ENCODE measurements at places on chromosomes 11 and 22.

GRCh38 chr11:18191376-18191775, 18.7 kb downstream of the MRGPRX4 start:
- DNase-seq, result no peak

- DNase-seq, result no peak
Observed at GRCh38 chr11:71933141-71933933, 4.5 kb downstream of the RNF121 start.

- no peak for DNase-seq
Observed at GRCh38 chr22:17634696-17635095, 3.9 kb upstream of the BCL2L13 start.

GRCh38 chr11:22851477-22851876, 8.8 kb downstream of the CCDC179 start:
- DNase-seq, result no peak

DNA sequence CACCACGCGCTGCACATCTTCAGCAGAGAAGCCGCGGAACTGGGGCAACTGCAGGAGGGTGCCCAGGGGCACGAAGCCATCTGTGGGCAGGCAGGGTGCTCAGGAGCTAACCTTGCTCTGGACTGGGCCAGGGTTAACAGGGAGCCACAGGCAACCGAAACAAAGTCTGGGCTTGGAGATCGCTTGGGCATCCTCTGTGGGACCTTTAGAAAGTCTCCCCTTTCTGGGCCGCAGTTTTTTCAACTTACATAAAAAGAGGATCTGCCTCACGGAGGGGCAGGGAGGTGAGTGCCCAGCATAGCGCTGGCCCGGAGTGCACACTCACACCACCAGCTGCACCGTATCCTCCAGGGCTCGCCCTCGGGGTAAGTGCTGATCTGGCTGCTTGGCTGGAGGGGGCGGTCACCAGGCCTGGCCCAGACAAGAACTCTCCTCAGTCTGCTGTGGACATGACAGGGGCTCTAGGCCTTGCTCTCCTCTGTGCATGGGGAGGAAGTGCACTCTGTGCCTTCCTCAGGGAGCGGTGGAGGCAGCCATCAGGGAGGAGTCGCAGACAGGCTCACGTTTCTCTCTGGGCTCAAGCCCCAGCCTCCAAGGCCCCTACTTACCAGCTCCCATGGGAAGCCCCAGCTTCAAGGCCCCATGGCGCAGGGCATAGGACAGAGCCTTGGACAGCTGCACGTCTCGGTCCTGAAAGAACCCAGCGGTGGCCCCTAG, 937 bp downstream of the TRPT1 start:
- DNase-seq, result no peak

DNA sequence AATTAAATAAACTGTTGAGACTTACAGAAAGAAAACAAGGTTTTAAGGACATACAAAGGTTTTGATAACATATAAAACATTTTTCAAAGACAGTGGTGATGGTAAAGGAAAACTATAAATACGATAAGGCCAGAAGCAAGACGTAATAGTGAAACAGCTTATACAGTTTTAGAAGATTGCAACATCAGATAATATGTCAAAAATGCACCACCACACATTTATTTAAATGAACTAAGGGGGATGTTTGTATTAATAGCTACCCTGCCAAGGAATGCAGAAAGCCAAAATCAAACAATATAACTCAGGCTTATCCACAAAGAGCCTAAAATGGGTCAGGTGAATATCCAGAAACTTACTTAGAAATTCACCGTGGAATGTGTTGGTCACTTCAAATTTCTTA, 981.6 kb upstream of the FAT3 start:
- no peak for DNase-seq

DNA sequence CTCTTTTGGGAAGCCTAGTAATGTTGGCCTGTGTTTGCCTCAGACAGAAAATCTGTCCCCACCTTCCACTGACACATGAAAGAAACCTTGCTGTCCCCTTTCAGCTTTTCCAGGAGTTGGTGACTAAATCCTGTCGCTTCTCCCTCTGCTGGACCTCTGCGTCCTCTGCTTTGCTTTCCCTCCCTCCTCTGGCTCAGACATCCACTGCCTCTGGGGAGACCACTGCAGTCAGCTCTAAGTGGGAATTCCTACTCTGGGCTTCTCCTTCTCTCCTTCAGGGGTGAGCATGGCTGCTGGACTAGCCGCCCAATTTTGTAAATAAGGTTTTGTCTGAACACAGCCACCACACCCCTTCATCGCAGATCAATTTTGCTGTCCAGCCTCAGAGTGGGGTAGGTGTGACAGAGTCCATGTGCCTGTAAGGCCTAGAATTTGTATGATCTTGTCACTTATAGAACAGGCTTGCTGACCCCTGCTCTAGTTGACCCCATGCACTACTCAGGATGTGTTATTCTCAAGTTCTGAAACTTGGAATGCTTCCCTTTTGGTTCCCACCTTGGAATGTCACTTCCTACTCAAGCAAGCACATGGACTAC, 23.0 kb downstream of the LRRC74B start:
- no peak for DNase-seq

GRCh38 chr11:115886422-115886733, 382.2 kb upstream of the CADM1 start:
- DNase-seq, result no peak

DNA sequence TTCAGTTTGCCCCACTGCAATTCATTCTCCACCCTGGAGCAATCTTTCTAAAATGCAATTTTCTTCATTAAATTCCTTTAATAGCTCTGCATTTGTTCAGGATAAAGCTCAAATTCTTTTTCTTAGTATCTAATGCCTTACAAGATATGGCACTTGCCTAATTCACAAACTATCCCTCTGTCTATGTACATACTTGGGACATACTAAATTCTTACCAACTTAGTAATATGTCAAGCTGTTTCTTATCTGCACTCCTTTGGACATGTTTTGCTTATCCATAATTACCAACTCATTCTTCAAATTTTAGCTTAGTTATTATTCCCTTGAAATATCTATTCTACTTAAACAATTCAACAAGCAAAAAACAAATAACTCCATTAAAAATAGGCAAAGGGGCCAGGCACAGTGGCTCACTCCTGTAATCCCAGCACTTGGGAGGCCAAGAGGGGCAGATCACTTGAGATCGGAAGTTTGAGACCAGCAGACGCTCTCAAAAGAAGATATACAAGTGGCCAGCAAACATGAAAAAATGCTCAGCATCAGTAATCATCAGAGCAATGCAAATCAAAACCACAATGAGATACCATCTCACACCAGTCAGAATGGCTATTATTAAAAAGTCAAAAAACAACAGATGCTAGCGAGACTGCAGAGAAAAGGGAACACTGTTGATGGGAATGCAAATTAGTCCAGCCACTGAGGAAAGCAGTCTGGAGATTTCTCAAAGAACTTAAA, 96.9 kb downstream of the FAM76B start:
- DNase-seq, result no peak

GRCh38 chr11:45060707-45061106, 85.7 kb upstream of the PRDM11 start:
- no peak for DNase-seq

GRCh38 chr11:25970726-25971508, 361.0 kb upstream of the ANO3 start:
- DNase-seq, result no peak

- DNase-seq, result no peak
Observed at GRCh38 chr22:46964773-46965550, 202.5 kb downstream of the TBC1D22A start.

GRCh38 chr11:67691149-67691548, 16.7 kb upstream of the ALDH3B2 start:
- no peak for DNase-seq

GRCh38 chr11:7484645-7485044, 661 bp upstream of the OLFML1 start:
- no peak for DNase-seq

- no peak for DNase-seq
Observed at GRCh38 chr11:69637941-69638871, 2.8 kb upstream of the CCND1 start.

DNA sequence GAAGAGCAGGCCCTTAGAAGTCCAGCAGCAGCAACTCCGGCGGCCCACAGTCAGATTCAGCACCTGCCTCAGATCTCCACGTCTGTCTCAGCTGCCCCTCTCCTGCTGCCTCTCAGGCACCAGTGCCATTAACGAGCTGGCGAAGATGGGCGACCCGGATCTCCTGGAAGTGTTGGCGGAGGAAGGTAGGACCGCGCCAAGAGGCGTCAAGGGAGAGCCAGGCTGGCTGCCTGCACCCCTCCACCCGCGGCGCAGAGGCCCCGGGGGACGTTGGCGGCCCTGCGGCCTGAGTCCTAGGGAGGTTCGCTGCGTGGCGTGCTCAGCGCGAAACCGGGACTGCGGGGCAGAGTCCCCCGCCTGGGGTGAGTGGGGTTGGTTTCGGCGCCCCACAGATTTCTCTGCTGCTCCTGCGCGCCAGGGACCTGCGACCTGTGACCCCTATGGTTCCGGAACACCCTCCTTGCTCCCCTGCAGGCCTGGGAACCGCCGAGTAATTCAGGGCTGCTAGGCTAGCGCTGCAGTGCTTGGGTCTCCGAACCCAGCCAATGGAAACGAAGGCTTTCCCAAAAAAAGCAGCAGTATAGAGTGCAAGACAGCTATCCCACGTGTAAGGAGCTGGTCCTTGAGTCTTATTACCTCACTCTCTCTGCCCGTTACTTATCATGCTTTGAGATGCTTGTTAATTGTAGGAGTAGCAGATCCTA, 615 bp downstream of the ANO5 start:
- peak; percentile 45 for DNase-seq

DNA sequence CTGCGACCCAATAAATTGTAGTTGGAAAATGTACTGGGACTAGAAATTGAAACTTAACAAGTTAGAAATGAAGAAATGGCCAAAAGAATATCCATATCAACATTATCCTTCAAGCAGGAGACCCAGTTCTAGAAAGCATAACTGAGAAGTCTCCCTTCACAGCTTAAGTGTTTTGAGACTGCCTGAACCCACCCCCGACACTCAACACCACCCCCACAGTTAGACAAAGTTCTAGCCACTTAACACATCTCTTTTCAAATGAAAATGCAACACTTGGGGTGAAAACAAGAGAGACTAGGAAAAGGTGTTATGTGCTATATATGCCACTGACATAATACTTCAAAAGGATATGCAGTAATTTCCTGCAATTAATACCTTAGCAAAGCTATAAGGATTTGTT, 184.5 kb downstream of the SOX6 start:
- DNase-seq, result no peak

DNA sequence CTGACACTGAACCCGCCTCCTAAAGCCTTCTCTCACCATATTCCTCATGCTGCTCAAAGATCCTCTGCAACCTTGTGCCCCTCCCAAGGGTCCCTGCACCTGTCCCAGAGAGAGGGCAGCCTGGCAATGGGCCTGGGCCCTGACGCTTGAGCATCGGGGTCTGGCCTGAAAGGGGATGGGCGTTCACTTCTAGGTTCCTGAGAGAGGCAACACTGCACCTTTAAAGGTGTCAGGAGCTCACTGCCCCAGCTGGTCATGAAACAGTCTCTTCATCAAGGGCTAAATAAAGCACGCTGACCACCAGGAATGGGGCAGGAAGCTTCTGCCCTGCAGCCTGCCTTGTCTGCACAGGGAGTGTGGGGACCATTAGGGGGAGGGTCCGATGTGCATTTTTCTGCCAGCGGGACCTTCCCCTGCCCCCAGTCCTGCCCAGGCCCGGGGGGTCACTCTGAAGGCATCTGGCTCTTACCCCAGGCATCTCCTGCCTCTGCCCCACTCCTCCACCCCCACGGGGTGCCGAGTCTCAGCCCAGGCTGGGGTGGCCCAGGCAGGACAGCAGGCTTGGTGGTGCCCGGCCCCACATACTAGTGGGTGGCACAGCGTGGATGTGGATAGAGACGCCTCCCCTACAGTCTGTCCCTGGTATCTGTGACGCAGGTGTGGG, 3.5 kb downstream of the C11orf21 start:
- no peak for DNase-seq

GRCh38 chr11:44017443-44018126, 30.2 kb upstream of the ACCSL start:
- DNase-seq, result no peak

GRCh38 chr11:104798789-104799188, 99.5 kb downstream of the CASP12 start:
- no peak for DNase-seq

DNA sequence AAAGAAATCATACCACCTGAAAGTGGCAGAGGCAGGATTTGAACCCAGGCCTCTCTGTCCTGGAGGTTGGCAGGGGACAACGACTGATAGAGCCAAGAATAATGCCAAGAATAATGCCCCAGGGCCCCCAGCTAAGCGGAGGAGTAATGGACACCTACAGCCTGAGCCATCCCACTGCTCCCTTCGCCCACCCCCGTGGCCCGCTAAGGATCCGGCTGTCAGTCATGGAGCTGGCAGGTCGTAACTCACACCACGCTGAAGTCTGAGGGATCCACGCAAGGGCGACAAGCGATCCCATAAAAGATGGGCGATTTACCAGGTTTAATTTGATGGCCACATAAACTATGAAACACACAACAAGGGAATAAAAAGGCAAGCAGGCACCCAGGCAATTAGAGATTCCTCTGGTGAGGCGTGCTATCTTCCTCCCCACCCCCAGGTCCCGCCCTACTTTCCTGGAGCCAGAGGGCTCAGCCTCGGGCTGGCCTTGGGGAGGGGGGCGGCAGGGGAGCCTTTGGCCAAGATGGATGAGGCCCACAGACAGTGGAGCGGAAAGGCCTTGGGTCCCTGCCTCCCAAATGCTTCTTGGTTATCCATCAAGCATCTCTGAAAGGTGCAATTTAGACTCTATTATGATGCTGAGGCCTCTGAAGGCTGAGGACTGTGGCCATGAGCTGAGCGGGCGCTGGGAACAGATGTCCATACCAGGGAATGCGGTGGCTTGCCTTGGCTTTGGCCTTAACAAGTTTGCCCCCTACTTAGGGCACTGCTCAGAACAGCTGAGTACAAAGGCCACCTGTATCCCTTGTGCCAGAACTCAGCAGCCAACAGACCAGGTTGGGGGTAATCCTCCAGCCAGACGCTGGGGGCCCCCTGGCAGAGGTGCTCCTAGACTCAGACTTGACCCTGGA, 55.2 kb downstream of the MACROD1 start:
- no peak for DNase-seq

DNA sequence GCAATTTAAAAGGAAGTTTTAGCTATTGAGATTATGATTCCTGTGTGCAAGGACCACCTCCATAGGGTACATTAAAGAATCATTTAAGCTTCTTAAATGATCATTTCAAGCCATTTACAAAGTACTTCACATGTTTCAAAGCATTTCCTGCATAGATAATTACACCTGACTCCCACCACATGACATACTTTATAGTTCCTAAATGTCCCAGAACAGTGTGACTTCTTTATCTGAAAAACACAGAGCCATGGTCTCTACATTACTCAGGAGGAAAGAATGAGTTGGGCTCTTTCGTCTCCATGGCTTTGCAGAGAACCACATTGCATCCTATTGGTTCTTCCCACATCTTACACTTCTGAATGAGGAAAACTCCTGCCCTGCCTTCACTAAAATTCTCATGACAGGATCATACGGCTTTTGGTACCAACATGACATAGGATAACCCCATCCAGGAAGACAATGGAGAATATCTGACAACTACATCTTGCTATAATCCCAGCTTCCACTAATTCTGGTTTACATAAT, 88.6 kb downstream of the ETS1 start:
- no peak for DNase-seq

DNA sequence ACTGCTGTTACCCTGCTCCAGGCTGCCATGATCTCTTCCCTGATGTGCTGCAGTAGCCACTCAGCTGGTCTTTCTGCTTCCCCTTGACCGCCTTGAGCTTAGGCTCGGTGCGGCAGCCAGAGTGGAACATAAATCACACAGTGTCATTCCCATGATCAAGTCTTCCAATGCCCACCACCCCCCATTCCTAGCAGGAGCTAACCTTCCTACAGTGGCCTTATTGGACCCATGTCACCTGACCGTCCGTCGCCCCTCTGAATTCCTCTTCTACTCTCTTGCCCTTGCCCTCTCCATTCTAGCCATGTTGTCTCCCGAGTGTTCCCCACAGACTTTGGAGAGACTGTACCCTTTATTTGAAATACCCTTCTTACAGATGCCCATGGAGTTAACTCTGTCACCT, 43.4 kb downstream of the OTOG start:
- no peak for DNase-seq
